ENCODE measurements at places on chromosomes 12 and 14.

DNA sequence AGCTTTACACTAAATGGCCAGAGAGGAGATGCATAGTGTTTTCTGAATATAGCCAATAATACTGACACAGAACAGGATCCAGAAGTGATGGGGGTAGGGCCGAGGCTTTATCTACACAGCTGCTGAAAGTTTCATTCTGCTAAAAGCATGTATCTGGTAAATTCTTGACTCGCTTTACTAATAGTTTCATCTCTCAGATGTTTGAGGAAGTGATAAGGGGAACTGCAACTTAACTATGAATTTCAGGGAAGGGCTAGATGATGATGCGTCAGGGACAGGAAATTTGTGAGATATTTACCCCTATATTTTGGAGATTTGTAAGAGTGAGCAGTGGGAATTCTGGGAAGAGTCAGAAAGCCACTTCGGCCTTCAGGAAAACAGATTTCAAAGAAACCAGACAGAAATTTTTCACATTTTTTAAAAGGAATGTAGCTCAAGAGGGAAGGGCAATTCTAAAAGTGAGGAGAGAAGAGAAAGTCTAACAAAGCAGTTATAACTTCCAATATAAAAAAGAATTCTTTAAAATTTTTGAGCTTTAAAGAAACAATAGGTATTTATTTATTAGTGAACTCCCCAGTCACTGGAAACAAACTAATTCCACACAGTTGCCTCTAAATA, 243.1 kb downstream of the BCAT1 start:
- DNase-seq = no peak

- DNase-seq = no peak
Observed at GRCh38 chr12:105508096-105508495, 177.6 kb downstream of the C12orf75 start.

GRCh38 chr14:99612071-99612737, 8.2 kb upstream of the CCDC85C start:
- DNase-seq = peak; percentile 51

DNA sequence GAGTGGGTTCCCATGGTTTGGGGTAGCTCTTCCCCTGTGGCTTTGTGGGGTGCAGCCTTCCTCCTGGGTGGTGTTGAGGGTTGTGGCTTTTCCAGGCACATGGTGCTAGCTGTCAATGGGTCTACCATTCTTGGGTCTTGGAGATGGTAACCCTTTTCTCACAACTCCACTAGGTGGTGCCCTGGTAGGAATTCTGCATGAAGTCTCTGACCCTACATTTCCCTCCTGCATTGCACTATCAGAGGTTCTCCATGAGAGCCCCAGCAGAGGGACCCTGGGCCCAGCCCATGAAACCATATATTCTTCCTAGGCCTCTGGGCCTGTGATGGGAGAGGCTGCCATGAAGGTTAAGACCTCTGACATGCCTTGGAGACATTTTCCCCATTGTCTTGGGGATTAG, 1093.3 kb downstream of the SLC16A7 start:
- DNase-seq = no peak

- DNase-seq = no peak
Observed at GRCh38 chr12:127893895-127894609, 372.9 kb upstream of the TMEM132C start.

- no peak for DNase-seq
Observed at GRCh38 chr12:125674554-125675338, 609.5 kb downstream of the AACS start.

DNA sequence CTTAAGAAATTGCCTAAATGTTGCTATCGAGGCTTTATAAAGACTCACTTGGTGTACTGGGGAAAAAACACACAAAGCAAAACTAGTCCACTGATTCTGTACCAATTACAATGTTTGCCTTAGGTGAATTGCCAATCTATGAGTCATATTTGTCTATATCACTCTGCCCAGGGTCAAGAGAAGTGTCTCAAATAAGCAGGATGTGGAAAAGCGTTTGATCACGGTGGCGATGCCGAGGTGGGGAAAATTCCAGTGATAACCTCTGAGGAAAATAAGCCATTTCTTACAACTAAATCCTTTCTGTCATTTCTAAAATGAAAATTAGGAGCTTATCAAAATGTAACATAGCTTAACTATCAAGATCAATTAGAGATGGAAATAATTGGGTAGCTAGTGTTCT, 148.6 kb upstream of the DIO3 start:
- no peak for DNase-seq

- DNase-seq = no peak
Observed at GRCh38 chr14:50813544-50813863, 17.5 kb downstream of the NIN start.

GRCh38 chr12:90295858-90296257, 587.2 kb upstream of the ATP2B1 start:
- no peak for DNase-seq

GRCh38 chr12:98275131-98275475, 240.3 kb upstream of the TMPO start:
- DNase-seq = no peak

DNA sequence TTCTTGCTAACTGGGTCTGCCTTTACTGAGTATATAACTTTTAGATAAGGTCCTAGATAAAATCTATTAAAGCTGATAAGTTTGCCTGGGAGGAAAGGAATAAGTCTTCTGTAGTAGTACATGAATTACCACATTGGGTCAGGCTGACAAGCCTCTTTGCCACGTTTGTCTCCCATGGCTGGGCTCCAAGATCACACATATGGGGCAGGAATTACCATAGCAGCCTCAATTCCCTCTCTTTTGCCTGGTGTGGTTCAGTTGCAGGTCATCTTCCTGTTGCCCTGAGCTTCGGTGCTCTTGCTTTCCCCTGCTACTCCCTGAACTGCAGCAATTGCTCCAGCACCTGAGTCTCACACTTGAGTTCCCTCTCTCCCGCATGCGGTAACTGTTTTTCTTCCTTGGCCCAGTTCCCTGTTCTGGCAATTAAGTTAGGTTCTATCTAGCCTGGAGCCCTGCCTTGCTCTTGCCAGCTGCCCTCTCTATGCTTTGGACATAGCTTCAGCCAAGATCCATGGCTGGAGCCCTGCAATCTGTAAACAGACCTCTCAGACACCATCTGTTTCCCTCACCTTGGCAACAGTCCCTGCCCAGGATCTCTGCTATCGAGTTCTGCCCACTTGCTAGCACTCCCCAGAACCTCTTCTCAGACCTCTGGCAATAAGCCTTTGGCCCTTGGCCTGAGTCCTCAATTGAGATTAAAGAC, 5.8 kb upstream of the GLT8D2 start:
- peak; percentile 79 for DNase-seq

DNA sequence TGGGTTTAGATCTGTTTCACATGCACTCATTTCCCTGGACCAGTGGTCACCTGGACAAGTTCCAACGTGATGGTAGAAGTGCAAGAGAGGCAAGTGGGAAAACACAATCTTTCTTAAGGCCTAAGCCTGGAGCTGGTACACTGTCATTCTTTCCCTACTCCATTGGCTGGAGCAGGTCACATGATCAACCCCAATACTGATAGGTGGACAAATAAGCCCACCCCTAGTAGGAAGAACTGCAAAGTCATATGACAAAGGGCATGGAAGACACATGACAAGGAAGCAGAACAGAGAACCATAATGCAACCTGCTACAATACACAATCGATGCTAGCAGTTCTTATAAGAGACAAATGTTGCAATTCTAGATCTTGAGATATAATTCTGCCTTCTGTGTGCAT, 66.3 kb downstream of the SRRM4 start:
- DNase-seq = no peak

DNA sequence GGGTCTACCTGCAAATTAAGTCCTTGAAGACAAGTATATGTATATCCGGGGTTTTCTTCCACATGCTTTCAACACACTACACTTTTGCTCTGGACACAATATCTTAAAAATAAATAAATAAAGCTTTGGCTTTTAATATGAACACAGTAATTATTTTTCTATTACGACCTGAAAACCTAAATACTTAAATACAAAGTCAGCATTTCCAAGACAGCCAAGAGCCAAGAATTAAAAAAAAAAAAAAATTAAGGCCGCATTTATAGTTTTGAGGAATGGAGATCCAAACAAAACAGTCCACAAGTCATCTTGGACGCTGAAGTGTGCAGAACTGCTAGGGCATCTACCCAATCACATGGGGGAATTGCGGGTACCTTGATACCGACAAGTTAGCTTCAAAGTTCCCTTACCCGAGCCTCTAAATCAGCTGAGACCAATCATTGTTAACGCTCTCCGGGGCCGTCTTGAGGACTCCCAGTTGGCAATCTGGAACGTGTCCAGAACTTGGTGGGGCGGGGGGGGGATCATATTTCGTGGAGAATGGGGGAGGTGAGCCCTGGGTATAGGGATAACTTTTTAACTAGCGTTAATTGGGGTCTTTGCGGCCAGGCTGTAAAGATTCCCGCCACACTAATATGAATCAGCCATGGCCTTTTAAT, 731 bp upstream of the PCNX4 start:
- peak; percentile 65 for DNase-seq

DNA sequence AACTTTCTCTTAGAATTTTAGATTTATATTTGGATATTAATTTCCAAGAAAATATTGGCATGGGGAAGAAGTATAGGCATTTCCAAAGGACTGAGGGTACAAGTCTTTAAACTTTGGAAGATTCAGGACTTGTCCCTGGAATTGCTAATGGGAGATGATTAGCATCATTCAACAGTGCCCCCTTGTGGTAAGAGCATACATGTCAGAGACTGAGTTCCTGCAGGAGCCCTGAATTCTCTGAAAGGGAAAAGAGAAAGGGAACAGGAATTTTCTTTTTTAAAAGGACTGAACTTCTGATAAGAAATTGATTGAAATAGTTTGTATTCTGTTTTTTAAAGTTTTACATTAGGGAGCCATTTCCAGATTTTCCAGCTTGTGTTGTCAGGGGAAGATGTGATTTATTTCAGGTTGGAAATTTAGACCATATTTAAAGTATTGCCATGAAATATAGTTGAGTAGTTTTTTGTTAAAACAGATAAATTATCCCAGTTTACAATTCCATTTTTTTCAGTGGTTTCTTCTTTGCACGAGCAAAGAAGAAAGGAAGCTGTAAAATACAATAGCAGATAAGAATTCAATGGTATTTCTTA, 44.0 kb upstream of the REP15 start:
- peak; percentile 80 for DNase-seq

DNA sequence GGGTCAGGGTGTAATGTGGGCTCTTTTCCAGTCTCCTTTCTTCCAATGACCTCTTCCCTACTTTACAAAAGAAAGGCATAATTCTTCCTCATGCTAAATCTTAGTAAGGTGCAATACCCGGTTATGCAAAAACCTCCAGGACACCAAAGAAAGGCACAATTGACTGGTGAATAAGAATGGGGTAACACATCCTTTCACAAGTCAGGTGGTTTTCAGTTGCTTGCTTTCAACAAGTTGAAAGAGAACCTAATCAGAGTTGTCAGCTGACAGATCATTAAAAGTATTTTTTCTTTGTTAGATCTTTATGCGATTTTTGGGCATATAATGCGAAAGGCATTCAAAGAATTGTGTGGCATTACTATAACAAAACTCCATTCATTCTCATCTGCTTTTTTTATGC, 1.3 kb upstream of the AEBP2 start:
- DNase-seq = no peak

DNA sequence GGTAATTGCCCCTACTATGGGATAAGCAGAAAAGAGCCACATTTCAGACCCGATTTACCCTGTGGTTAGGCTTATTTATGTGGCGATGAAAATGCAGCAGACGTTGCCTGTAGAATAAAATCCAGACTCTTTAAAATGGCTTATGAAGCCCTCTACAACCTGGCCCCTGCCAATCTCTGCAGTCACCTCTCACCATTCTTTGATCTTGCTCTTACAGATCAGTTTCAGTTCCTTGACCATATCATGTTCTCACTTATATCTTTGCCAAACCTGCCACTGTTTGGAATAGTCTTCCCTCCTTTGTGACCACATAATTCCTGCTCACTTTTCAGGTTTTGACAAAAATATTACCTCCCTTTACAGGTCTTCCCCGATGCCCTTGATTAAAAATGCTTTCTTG, 264.3 kb upstream of the GARIN6 start:
- no peak for DNase-seq

- DNase-seq = peak; percentile 88
Observed at GRCh38 chr12:54988402-54989054, 4.0 kb upstream of the TESPA1 start.

GRCh38 chr12:82930301-82930700, 243.6 kb downstream of the TMTC2 start:
- DNase-seq = no peak

DNA sequence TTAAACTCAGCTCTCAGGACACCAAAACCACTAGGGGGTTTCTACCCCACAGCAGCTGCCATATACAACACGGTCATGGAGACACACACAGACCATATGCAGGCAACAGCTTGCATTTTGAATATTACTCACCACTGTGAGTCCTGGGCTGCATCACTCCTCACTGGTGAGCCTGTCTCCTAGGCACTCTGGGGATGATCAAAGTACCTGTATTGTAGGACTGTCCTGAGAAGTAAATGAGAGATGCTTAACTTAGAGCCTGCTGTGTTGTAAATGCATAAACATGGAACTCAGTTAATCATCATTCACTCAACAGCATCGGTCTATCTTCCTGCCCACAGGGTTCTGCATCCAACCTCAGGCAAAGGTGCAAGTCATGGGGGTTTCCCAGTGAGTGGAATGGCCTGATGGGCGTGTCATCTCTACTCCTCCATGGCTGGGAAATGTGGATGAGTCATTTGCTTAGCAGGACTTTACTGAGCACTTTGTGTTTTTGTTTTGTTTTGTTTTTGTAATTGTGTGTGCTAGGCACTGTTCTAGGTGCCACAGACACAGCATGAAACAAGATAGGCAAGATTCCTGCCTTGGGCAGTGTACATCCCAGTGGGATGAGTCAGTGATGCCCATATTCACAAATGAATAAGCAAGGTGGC, 1141.2 kb upstream of the TMEM132C start:
- DNase-seq = no peak

- no peak for DNase-seq
Observed at GRCh38 chr12:124311292-124312109, 16.6 kb downstream of the RFLNA start.

DNA sequence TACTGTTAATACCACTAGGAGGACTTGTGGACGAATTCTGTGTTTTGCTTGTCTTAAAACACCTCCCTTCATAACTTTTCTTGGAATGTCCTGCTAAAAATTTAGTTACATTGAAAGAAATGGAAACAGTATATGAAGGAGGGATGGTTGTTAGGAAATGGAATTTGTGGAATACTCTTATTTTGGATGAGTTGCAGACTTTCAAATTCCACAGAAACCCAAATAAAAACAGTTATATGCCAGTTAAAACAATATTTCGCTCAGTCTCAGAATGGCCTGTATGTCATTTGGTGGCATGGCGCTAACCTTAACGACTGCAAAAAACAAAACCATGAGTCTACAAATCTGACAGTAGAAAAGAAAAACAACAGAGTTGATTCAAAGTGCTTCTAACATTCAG, 12.2 kb upstream of the ARHGAP5 start:
- DNase-seq = no peak

- DNase-seq = no peak
Observed at GRCh38 chr12:15778126-15778525, 11.1 kb downstream of the EPS8 start.
